ENCODE measurements at places on chromosomes 1 and 21.

GRCh38 chr1:36847761-36848160, 186.6 kb downstream of the GRIK3 start:
- DNase-seq, result no peak

- DNase-seq, result no peak
Observed at GRCh38 chr1:162175379-162176081, 106.0 kb downstream of the NOS1AP start.

DNA sequence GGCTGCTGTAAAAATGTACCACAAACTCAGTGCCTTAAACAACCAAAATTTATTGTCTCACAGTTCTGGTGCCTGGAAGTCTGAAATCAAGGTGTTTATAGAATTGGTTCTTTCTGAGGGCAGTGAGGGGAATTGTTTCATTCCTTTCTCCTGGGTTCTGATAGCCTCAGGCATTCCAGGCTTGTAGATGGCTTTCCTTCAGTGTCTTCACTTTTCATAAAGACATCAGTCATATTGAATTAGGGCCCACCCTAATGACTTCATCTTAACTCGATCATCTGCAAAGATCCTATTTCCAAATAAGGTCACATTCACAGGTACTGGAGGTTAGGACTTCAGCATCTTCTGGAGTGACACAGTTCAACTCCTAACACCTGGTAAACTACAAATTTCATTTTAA, 15.0 kb downstream of the CDKN2C start:
- DNase-seq, result no peak

- no peak for DNase-seq
Observed at GRCh38 chr1:162444903-162445302, 33.0 kb upstream of the SH2D1B start.

- no peak for DNase-seq
Observed at GRCh38 chr21:24183077-24183476, 1424.2 kb downstream of the MRPL39 start.

GRCh38 chr1:25503551-25504426, 39.6 kb upstream of the LDLRAP1 start:
- DNase-seq, result peak; percentile 27

DNA sequence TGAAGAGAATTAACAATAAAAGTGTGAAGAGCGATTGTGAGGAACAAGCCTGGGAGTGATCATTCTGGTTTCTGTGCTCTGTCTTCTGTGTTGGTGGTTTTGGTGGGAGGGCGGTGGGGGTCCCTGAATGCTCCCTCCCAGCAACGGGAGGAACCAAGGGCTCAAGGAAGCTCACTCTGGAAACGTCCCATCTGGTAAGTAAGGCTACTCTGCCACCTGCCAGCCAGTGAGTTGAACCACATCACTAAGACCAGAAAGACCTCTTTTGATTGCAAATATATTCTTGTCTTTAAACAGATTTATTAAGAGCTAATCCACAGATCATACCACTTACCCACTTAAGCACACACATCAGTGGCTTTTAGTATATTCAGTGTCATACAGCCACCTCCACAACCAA, 125.0 kb downstream of the PRDM2 start:
- DNase-seq, result no peak

DNA sequence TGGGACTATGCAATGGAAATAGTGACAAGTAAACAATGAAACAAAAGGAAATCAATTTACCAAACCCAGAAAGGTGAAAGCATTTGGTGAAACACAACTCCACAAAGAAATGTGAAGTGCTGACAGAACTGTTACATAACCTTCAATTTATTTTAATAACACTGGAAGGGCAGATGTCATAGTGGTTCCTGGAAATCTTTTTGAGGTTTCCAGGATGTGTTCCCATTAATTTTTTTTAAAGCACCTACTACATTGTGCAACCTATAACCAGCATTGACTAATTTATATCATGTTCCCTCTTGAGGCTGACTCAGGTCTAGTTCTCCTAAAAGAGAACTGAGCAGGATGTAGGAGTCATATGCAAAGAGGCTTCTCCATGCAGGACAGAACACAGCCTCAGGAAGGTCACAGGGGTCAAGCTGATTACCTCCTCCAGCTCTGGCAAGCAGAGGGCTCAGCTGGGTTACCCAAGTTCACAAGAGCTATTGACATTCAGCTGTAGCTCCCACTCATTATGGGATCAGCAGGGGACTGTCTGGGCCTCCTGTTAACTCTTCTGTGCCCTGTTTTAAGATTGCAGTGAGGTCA, 157.1 kb upstream of the NRIP1 start:
- DNase-seq, result no peak

DNA sequence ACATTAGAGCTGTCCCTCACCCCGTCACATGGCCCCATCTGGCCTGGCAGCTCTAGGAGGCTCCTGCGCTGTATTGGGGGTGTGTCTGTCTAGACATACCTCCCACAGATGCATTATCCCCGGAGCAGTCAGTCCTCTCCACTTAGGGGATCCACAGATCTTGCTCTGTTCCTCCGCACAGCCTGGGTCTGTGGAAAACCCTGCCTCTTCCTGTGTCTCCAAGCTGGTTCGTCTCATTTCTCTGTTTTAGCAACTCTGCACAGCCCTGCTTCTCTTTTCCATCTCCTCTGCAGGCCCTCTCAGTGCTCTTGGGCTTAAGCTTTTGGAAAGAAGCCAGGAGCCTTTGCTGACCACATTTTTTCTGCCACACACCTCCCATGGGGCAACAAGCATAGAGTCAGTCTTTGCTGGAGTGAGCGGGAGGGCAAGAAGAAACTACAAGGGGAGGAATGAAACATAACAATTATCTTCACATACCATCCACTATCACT, 241.5 kb downstream of the FOXD2 start:
- no peak for DNase-seq

- DNase-seq, result no peak
Observed at GRCh38 chr1:1433804-1434130, 1.7 kb upstream of the VWA1 start.

DNA sequence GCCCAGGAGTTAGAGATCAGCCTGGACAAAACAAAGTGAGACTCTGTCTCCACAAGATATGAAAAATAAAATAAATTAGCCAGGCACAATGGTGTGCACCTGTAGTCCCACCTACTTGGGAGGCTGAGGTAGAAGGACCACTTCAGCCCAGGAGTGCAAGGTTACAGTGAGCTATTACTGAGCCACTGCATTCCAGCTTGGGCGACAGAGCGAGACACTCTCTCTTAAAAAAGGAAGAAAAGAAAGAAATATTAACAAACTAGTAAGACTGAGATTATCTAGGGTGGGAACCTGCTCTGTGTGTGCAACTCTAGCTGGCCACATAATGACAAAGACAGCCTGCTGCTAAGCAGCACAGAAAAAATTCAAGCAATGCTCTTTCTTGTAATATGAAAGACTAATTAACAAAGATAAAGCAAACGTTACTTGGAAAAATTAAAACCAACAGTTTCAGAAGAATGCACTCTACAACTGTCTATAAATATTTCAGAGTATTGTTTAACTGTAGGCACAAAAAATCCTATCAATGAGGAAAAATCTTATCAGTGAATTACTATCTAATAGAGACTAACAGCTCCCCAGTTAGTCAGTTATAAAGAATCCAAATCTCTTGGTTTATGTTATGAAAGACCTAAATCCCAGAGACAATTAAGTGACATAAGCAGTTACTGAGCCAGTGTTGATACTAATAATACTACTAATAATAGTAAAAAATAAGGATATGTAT, 74.5 kb downstream of the ENAH start:
- DNase-seq, result no peak

DNA sequence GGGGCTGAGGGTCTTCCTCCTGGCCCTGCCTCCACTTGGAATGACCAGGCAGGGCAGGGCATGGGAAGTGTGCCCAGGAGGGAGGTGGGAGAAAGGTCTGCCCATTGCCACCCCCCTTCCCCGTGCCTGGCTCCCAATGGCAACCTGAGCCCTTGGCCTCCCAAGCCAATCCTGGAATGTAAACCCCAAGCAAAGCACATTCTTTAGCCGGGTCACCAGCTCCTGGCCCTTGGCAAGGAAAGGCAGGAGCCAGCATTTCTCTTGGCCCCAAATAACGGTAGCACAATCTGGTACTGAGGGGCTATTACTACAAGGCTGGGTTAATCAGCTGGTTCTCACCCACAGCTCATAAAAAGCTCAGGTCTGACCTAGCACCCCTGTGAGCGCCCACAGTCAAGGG, 6.9 kb upstream of the NUAK2 start:
- DNase-seq, result no peak

DNA sequence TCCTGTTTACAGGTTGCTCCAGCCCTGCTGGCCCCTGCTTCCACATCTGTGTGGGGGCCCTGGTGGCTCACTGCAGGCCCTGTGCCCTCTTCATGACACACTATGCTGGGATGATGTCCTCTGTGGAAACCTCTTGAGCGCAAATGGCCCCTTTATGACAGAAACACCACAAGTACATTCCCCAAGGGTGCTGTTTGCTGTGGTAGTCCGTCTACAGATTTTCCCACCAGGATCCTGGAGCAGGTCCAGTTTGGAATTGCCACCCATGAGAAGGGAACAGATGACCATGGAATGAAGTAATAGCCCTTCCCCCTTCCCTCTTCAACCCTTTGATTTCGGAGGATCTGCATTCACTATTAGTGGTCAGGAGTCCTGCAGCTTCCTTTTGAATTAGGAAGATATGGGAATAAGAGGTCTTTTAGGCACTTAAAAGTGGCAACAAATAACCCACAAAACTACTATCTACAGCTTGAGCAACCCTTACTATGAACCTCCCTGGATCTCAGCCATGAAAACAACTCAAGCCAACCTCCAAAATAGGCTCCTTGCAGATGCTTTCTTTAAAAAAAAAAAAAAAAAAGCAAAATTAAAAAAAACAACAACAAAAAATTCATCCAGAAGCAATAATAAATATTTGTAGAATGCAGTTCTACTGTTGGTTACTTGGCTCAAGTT, 121.9 kb upstream of the TSPAN2 start:
- DNase-seq, result no peak

- no peak for DNase-seq
Observed at GRCh38 chr1:93758842-93759515, 77.3 kb upstream of the BCAR3 start.

DNA sequence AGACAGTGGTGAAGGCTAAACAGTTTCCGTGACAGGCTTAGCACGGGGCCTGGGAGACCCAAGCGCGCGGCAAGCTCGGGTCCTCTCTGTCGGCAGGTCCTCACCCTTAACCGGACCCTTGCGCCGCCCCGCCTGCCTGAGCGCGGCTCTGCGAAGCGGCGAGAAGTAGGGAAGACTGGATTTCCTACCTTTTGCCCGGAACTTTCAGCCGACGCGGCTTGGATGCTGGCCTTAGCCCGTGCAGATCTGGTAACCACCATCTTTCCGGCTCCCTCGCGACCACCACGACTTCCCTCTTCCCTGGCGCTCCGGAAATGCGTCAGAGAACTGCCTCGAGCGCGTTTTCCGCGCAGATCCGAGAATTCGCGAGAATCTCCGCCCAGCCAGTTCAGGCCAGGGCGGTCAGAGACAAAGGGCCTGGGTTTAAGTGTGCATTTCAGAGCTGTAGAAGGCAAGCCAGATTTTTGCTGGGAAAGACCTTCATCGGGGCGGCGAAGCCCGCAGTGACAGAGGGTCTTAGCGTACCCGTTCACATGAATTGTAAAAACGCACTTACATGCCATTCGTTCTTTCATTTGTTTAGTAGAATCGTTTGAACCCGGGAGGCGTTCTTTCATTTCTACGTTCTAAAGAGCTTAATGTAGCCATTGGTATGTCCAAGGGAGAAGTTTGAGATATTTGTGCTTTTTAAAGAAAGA, at the start of gene DNTTIP2:
Gene DNTTIP2 (minus strand): TSS at position 318 of the 698 bp plus-strand sequence. CDS start 58 bp downstream, at position 260.
- DNase-seq, result peak; percentile 79

GRCh38 chr1:206702260-206702659, 17.6 kb downstream of the MAPKAPK2 start:
- DNase-seq, result no peak

DNA sequence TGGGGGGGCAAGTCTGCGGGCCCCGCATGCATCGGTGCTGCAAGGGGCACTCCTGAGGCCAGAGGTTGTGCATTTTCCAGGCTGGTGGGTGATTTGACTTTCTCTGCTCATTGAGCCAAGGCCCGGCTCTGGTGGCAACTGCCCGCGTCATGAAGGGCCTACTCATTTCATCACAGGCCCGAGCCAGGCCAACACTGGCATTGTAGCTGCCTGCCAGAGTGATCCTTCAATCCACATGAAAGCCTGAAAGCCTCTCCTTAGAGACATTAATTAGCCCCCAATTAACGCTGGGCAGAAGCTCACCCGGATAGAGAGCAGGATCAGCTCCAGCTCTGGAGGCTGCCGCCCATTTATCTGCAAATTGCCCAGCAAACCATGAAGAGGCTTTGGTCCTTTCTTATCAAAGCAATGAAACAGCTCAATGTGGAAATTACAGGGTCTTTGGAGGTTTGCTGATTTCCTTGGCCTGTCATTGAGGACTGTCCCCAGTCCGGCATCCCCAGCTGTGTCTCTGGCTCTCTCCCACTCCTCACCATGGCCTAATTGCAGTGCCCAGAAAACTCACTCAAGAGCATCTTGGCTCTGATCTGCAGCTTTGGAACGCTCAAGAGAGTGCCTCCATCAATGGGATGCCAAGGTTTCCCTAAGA, 50.4 kb upstream of the STUM start:
- no peak for DNase-seq

GRCh38 chr1:221886743-221887414, 145.0 kb upstream of the DUSP10 start:
- DNase-seq, result no peak

- no peak for DNase-seq
Observed at GRCh38 chr1:10179406-10180091, 30.8 kb upstream of the KIF1B start.

- no peak for DNase-seq
Observed at GRCh38 chr1:31005617-31006166, 59.8 kb downstream of the PUM1 start.

GRCh38 chr1:162757476-162757875, 33.0 kb upstream of the HSD17B7 start:
- DNase-seq, result no peak

- DNase-seq, result no peak
Observed at GRCh38 chr1:63913533-63913932, 139.7 kb downstream of the ROR1 start.

- DNase-seq, result no peak
Observed at GRCh38 chr1:183638649-183639387, 3.2 kb upstream of the ARPC5 start.

- DNase-seq, result no peak
Observed at GRCh38 chr1:159746666-159747065, 32.3 kb upstream of the CRP start.

DNA sequence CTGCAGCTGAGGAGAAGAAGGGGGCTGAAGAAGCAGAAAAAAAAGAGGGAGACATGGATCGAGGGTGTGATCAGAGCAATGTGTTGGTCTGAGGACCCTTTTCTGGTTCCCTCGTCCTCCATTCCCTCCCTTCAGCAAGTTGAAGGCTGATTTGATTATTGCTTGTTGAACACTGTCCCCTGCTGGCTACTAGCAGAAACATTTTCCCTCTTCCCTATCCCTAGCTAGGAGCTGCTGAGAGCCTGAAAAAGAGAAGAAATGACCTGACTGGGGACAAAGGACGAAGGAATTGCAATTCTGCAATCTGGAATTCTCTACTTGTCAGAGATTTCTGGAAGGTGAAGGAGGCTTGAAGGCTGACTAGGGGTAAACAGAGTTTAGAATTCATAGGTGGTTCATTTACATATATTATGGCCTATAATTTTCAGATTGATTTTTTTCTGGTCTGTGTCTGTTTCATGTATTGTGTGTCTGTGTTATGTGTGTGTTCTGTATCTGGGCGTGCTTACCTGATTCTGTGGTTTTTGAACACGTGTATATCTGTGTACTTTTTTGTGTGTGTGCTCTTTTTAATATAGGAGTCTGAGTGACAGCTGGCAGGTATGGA, 9.8 kb downstream of the NHLH1 start:
- DNase-seq, result no peak

- DNase-seq, result no peak
Observed at GRCh38 chr1:170247751-170248521, 102.2 kb downstream of the NTMT2 start.

GRCh38 chr1:241823925-241824324, 24.1 kb upstream of the EXO1 start:
- no peak for DNase-seq

All from stimulated activated CD8-positive, alpha-beta memory T cell treated with anti-CD3 and anti-CD28 coated beads, Interleukin-4, amount 100 ng/mL, for 4 hours (primary cell).